ENCODE measurements at places on chromosomes 3 and 15. TPM values are rescaled to one million over a fixed set of nuclear protein-coding genes. Genes with fewer than 3 reads are reported as not detected.

NIPA2 gene
- total RNA-seq: 109 TPM

GOLGA8R gene
- total RNA-seq: 0.29 TPM

PLSCR2 gene
- not detected for total RNA-seq

FBXW12 gene
- total RNA-seq: not detected

CP gene
- 6.5 TPM for total RNA-seq

PATL2 gene
- 0.33 TPM for total RNA-seq

TBC1D23 gene
- total RNA-seq: 12.0 TPM

CMTM7 gene
- total RNA-seq: 38.3 TPM

ZNF619 gene
- total RNA-seq: 2.2 TPM

SLC7A14 gene
- total RNA-seq: not detected

CELSR3 gene
- 4.4 TPM for total RNA-seq

SLC12A8 gene
- total RNA-seq: 1.3 TPM

RASGRF1 gene
- total RNA-seq: 0.22 TPM

SLC12A1 gene
- not detected for total RNA-seq

EPHB3 gene
- total RNA-seq: 0.37 TPM

SLC24A5 gene
- not detected for total RNA-seq

ZNF385D gene
- not detected for total RNA-seq

SI gene
- not detected for total RNA-seq

HIGD2B gene
- not detected for total RNA-seq

CTXND1 gene
- not detected for total RNA-seq

CLDN18 gene
- not detected for total RNA-seq

All from A549 treated with DMSO at 1 μM for 4 hours (cell line).